GM23248 (cell line): ENCODE measurements at places on chromosomes 3 and 15. TPM values are rescaled to one million over a fixed set of nuclear protein-coding genes. Genes with fewer than 3 reads are reported as not detected.

ZNF860 gene
- 0.43 TPM in 1 of 2 replicates, not detected in the other for total RNA-seq

SPINT1 gene
- 7.8 TPM in 1 of 2 replicates, not detected in the other for total RNA-seq

FANCD2OS gene
- not detected in 2 replicates for total RNA-seq

RFT1 gene
- 20.9 and 35.0 TPM in 2 replicates for total RNA-seq

NECTIN3 gene
- 111 and 125 TPM in 2 replicates for total RNA-seq

CHRD gene
- total RNA-seq, result 0.22 and 0.25 TPM in 2 replicates

TMEM158 gene
- 24.4 and 33.0 TPM in 2 replicates for total RNA-seq

ROPN1B gene
- total RNA-seq, result not detected in 2 replicates

EFCC1 gene
- total RNA-seq, result not detected in 2 replicates

OSBPL10 gene
- 3.5 and 8.1 TPM in 2 replicates for total RNA-seq

CDAN1 gene
- total RNA-seq, result 13.0 and 17.8 TPM in 2 replicates

AADACL2 gene
- total RNA-seq, result not detected in 2 replicates

RBP2 gene
- not detected in 2 replicates for total RNA-seq

EFHB gene
- 0.13 and 2.9 TPM in 2 replicates for total RNA-seq

ASB14 gene
- total RNA-seq, result not detected in 2 replicates

PRR20G gene
- not detected in 2 replicates for total RNA-seq

FES gene
- 3.5 and 7.5 TPM in 2 replicates for total RNA-seq

CORO2B gene
- 7.6 and 7.7 TPM in 2 replicates for total RNA-seq

CAND2 gene
- total RNA-seq, result 0.38 and 0.43 TPM in 2 replicates

SNTN gene
- total RNA-seq, result not detected in 2 replicates

TRIM42 gene
- total RNA-seq, result not detected in 2 replicates

FRG2C gene
- not detected in 2 replicates for total RNA-seq

MOBP gene
- not detected in 2 replicates for total RNA-seq

GCNT3 gene
- not detected in 2 replicates for total RNA-seq

AGBL1 gene
- not detected in 2 replicates for total RNA-seq

ARGFX gene
- total RNA-seq, result not detected in 2 replicates

KNG1 gene
- not detected in 2 replicates for total RNA-seq

NCEH1 gene
- total RNA-seq, result 13.5 and 16.5 TPM in 2 replicates

SPINK8 gene
- not detected in 2 replicates for total RNA-seq

TMEM207 gene
- not detected in 2 replicates for total RNA-seq

TMCO5A gene
- not detected in 2 replicates for total RNA-seq
